ENCODE measurements at places on chromosomes 3 and 15.

DNA sequence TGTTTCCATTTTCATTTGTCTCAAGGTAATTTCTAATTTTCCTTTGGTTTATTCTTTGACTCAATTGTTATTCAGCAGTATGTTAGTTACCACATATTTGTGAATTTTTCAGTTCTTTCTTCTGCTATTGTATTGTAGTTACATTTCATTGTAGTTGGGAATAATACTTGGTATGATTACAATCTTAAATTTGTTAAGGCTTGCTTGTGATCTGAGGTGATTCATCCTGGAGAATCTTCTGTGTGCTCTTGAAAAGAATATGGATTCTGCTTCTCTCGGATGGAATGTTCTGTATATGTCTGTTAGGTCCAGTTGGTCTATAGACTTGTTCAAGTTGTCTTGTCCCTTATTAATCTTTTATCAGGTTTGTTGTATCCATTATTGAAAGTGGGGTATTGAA lies 63.4 kb upstream of the VEPH1 start:
- DNase-seq, result no peak

GRCh38 chr3:100407977-100408532 lies 6.7 kb downstream of the LNP1 start:
- no peak for DNase-seq

GRCh38 chr3:158248261-158248660 lies 138.4 kb downstream of the RSRC1 start:
- DNase-seq, result no peak

DNA sequence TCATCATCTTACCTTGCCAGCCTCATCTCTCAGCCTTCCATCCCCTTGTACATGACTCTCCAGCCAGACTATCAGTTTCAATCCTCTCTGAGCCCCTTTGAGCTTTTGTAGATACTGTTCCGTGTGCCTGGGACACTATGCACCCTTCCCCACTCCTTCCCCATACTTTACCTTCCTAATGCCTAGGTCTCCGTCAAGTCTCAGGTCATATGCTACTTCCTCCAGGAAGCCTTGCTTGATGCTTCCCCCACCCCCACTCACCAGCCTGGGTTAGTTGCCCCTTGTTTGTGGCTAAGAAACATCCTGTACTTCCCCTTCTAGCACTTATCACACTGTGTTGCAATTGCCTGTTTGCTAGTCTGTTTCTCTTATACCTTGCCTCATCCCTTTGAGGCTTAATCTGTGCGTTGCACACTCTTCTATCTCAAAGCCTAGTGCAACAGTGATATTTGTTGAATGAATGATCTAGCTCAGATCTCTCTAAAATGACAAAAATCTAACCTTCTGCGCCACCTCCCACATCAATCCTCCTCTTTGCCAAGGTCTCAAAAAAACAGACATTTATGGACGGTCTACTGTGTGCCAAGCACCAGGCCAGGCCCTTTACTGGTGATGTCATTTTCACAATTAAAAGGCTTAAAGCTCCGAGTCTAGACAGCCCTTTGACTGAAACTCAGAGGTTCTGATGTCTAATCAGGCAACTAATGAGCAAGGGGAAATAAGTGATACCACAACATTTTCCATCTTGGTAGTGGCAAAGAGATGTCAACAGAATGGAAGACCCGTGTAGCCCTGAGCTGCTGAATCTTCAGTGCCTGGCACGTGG lies 6.5 kb upstream of the USP3 start:
- no peak for DNase-seq

- DNase-seq, result no peak
These were observed 112.5 kb downstream of the TIGIT start for GRCh38 chr3:114406286-114406685.

DNA sequence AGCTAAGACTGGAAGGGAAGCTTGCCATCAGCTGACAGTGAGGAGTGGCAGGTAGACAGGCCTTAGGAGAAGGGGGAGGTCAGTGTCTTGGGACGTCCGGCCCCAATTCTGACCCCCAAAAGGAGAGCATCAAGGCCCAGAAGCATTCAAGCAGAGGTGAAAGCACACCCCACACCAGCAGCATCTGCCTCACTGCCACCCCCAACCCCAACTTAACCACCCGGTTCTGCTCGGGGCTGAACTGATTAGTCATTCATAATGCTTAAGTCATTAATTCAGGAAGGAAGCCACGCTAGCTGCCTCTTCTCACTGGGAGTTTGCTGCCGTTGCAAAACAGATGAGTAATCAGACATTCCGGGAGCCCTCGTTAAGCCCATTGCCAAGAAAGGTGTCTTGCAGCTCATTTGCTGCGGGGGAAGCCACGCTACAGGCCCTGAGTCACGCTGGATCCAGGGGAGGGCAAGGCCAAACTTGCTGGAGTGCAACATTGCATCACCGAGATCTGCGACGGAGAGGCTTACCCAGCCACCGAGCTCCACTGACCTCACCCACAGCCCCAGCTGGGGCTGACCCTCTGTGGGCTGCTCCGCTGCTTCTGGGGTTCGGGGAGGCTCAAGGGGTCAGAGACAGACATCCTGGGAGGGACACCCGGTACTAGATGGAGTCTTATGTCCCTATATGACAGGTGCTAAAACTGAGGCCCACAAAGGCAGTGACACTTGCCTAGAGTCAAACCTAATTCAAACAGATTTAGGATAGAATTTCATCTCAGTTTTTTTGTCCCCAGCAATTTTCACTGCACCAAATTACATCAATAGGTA lies 46.4 kb upstream of the HES1 start:
- no peak for DNase-seq

DNA sequence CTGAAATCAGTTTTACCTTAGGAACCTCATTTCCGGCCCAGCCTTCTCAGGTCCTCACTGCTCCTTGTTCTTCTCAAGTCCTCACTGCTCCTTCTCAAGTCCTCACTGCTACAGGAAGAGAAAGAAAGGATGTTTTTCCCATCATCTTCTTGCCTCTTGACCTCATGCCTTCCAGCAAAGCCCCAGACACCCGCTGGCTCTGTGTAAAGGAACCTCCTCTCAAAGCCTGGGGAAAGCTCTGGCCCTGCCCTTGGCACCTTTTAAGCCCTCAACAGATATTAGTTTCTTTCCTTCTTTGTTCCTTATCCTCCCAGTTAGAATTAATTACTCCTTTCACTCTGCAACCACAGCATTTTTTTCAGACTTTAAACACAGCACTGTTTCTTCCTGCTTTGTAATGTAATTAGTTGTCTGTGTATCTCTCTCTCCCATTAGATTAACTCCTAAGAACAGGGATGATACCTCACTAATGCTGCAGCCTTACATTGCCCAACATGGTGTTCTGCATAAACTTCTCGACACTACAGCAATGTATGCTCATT lies 4.0 kb upstream of the WDR49 start:
- DNase-seq, result no peak

- DNase-seq, result no peak
These were observed 315.9 kb upstream of the TBL1XR1 start for GRCh38 chr3:177512945-177513814.

Measured in cortex of kidney (tissue), 1 donor.